ENCODE measurements at places on chromosomes 12 and 14.

GRCh38 chr14:73180385-73180805 lies 44.1 kb downstream of the PSEN1 start:
- DNase-seq: peak; percentile 49

- peak; percentile 25 for DNase-seq
Measured at GRCh38 chr14:100305324-100306100, 732 bp downstream of the SLC25A29 start.

DNA sequence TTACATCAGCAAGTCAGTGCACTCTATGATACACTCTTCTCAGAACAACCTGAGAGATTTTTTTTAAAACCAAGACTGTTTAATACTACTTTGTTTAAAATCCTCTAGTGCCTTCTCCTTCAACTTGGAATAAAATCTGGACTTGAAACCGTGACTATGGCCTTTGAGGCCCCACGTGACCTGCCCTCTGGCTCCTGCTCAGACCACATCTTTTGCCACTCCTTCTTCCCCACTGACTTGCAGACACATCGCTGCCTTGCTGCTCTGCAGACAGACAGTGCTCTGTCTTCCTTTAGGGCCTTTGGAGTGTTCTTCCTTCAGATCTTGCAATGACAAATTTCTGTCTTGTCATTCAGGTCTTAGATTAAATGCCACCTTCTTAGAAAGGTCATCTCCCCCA lies 48.5 kb downstream of the TTC8 start:
- no peak for DNase-seq

DNA sequence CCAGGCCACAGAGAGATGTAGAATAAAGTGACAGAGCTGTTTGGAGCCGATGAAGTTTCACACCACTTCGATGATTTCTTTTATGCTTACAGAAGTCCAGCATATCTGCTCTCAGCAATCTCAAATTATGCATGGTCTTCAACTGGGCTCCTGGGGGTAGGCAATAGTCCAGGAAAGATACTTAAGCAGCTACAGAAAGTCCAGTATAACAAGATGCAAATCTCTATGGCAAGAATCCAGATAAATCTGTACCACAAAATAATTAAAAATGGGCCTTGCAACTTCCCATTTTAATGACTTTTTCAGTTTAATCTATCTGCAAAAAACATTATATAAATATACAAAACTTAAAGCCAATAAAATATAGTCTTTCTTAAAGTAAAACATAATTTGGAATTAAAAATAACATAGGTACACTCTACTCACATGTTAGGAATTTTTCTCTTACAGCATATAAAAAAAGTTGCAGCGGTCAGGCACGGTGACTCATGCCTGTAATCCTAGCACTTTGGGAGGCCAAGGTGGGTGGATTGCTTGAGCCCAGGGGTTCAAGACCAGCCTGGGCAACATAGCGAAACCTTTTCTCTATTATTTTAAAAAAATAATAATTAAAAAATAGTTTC lies 20.5 kb upstream of the RAD51AP1 start:
- peak; percentile 70 for DNase-seq

- no peak for DNase-seq
Measured at GRCh38 chr12:8907513-8907912, 6.8 kb upstream of the PHC1 start.

GRCh38 chr12:62426089-62426488 lies 40.5 kb upstream of the MON2 start:
- DNase-seq: no peak

DNA sequence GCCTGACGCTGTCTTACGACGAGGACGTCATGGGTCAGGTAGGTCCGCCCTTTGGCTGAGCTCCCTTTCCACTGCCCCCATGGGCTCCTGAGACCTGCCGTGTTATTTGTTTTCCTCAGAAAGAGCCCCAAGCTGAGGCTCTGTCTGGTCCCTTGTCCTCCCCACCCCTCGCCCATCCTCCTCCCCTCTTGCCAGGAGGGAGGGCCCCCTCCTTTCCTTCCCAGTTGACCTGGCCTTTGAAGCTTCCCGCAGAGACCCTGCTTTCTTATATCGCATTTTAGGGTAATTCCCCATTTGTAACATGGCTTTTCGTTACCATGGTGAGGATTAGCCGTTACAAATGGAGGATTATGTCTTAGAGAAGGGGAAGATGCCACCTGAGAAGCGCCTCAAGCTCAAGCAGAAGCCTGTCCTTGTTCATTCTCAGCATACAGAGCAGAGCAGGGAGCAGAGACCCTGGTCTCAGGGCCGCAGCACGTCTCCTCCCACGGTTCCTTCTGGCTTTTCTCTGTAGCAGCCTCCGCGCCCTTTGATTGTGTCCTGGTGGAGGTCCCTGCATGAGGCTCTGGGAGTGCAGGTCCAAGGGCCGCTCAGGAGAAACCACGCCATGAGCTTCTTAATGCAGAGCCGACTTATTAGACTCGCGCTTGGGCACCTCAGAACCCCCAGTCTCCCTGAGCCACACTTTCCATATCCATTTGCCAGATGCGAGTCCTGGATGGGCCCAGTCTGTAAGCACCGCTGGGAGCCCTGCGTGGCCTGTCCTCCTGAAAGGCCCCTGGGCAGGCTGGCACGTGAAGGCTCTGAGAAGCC lies 47.2 kb downstream of the UBE3B start:
- DNase-seq: no peak

DNA sequence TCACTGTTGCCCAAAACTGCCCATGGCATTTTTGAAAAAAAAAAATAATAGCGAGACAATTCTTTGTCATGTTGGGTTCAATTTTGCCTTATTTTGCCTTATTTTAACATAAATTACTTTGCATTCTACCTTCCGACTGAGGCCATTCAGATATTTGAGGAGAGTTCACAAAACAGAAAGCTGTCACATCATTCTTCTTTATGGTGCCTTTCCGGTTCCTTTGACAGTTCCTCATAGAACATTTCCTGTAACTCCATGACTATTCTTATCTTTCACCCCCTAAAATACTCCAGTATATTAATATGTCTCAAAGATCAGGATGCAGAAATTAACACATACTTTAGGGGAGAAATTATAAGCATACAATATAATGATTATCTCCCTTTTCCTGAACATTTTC lies 476.7 kb downstream of the NOVA1 start:
- DNase-seq: no peak

GRCh38 chr12:52346593-52346992 lies 20.7 kb downstream of the KRT85 start:
- DNase-seq: no peak

DNA sequence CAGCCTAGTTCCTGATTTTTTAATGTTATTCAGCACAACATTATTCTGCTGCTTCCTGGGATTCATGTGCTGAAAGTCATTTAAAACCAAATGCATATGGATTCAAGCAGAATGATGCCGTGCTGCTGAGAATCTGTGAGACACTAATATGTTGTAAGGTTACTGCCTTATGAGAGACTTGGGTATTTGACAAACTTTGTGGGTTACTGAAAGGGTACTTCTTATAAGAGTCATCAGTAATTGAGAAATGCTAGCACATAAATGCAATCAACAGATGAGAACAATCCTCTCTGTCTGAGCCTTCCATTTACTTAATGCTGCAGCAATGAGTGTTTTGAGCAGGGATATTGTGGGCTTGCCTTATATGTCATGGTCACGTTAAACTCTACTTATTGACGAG lies 175.7 kb downstream of the NPAS3 start:
- no peak for DNase-seq

GRCh38 chr14:27672047-27672446 lies 1074.2 kb upstream of the NOVA1 start:
- no peak for DNase-seq

- DNase-seq: no peak
Measured at GRCh38 chr12:132108211-132108832, 35.8 kb downstream of the DDX51 start.

DNA sequence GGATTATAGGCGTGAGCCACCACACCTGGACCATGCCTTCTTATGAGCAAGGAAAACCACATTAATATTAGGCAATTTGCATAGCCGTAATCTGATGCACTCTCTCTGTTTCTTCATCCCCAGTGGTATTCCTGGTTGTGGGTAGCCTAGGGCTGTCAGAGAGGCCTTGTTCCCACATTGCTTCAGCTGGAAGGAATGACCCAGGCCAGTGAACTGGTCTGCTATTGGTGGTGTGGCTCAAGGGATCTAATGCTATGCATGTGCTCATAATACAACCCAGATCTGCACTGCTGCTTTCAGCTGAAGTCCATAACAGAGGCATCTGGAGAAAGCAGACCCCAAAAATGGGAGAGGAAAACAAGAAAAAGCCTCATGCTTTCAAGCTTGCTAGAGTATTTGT lies 33.1 kb upstream of the G2E3 start:
- DNase-seq: peak; percentile 2

GRCh38 chr14:59120921-59121320 lies 67.5 kb upstream of the DAAM1 start:
- no peak for DNase-seq

GRCh38 chr14:54642801-54643695 lies 76.1 kb downstream of the SAMD4A start:
- DNase-seq: peak; percentile 60

DNA sequence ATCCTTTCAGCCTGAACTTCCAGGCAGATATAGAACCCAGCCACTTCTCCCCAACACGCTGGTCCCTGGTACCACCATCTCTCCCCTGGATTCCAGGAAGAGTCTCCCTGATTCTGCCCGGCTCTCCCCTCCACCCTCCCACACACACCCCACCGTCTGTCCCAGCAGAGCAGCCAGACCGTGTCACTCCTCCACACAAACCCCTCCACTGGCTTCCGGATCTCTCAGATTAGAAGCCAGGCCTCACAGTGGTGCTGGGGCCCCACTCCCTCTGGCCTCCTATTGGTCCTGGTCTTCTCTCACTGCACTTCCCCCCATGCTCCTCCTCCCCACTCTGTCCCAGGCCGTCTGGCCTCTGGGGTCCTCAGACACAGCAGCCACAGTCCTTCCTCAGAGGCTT lies 52.4 kb upstream of the CDKN3 start:
- no peak for DNase-seq

DNA sequence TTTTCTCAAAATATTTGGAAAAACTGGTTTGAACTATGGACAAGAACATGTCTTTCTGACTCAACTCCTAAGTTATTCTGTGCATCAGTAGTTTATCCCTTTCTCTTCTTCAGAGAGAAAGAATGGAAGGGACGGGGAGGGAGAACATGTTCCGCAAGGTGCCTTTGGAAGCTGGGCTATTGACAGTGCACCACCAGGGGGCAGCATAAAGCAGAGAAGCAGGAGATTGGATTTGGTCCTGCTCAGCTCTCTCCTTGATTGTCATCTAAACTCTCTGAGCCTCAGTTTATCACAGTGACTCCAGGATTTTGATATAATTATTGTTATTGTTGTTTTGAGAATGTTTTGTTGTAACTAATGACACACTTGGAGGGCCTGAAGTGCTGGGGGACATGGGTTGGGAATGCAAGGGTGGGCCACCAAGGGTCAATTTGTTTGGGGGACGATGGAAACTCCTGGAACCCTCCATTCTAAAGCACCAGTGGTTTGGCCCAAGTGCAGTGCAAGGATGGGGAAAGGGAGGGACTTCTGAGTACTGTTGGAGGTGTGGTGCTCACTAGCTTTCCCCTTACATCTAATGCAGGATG lies 45.3 kb upstream of the ANO6 start:
- peak; percentile 64 for DNase-seq

- no peak for DNase-seq
Measured at GRCh38 chr12:9944391-9944790, 12.2 kb upstream of the CLEC2A start.

- DNase-seq: no peak
Measured at GRCh38 chr12:89427508-89428156, 75.3 kb upstream of the DUSP6 start.

GRCh38 chr14:32010604-32011125 lies 66.4 kb upstream of the ARHGAP5 start:
- peak; percentile 65 for DNase-seq

DNA sequence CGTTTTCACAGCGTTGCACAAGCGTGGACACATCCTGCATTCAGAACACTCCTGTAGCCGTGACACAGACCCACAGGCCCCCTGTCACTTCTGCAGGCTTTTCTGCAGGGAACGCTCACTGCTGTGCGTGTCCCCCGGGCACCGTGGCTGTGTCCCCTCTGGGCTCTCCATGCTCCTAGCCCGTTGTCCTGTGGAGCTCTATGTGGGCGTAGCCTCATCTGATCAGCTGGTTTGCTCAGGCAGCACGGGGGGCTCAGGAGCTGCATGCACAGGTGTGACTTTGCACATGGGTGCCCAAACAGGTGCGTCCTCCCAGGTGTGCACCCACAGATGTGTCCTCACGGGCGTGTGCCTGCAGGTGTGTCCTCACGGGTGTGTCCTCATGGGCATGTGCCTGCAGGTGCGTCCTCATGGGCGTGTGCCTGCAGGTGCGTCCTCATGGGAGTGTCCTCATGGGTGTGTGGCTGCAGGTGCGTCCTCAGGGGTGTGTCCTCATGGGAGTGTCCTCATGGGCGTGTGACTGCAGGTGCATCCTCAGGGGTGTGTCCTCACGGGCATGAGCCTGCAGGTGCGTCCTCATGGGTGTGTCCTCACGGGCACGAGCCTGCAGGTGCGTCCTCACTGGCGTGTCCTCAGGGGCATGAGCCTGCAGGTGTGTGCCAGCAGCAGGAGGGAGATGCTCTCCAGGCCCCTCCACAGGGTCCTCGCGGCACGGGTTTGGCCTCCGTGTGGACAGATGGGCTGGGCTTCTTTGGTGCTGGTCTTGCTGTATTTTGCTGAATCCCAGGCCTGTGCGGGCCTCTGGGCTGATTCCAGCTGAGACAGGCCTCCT lies 17.5 kb downstream of the MTA1 start:
- no peak for DNase-seq

GRCh38 chr14:74654931-74655330 lies 42.9 kb upstream of the LTBP2 start:
- DNase-seq: no peak

GRCh38 chr14:56324454-56324853 lies 206.2 kb downstream of the PELI2 start:
- DNase-seq: peak; percentile 85

GRCh38 chr12:8664228-8664913 lies 1.7 kb upstream of the MFAP5 start:
- no peak for DNase-seq

- DNase-seq: peak; percentile 62
Measured at GRCh38 chr14:53515276-53515675, 362.2 kb upstream of the DDHD1 start.

GRCh38 chr12:4486049-4486699 lies 40.6 kb upstream of the FGF6 start:
- no peak for DNase-seq

- DNase-seq: no peak
Measured at GRCh38 chr12:4825011-4825858, 84.5 kb upstream of the KCNA1 start.

DNA sequence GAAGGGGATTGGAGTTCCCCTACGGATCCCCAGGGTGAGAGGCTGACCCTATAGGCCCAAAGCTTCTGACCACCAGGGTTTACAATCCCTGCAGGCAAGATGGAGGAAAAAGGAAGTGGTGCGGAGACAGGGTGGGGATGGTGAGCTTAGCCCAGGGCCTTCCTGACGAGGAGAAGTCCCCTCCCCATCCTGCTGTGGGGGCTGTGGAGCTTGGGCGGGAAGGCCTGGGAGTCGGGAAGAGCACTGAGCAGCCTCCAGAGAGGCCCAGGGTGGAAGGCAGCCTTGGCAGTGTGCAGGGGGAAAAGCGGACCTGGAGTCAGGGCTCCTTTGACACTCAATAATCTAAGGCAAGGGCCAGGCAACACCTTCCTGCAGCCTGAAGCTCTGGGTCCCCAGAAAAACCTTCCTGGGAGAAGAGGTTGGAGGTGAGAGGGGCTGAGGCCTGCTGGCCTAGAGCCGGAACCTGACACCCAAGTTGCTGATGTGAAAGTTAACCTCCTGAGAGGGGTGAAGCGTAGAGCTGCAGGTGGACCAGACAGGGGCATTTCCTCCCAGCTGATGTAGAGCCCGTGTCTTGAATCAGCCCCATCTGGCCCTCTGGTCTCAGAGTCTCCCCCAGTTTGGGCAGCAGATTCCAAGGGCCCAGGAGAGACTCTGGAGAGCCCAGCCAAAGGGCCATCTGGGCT lies 6.0 kb downstream of the HDAC7 start:
- no peak for DNase-seq

GRCh38 chr14:100130521-100130920 lies 28.9 kb downstream of the DEGS2 start:
- DNase-seq: no peak
